ENCODE measurements at places on chromosomes 6 and 20.

GRCh38 chr20:37948956-37949355, 46.0 kb downstream of the VSTM2L start:
- no peak for DNase-seq

DNA sequence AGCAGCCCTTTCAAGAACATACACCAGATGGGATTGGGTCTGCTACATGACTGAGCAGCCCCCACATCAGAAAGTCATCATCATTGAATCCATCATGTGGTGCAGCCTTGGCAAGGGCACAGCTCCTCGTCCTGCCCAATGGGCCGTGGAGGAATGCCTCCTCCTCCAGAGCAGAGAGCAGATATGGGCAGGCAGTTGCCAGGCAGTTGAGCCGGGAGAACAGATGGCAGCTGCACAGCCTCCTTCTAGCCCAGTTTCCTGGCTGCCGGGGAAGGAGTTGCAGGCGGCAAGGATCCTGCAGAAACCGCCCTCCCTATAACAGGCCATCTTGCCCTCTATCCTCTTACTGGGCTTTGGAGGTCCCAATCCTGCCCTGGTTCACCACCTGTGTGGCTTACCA, 11.9 kb upstream of the ZFAND3 start:
- DNase-seq, result no peak

DNA sequence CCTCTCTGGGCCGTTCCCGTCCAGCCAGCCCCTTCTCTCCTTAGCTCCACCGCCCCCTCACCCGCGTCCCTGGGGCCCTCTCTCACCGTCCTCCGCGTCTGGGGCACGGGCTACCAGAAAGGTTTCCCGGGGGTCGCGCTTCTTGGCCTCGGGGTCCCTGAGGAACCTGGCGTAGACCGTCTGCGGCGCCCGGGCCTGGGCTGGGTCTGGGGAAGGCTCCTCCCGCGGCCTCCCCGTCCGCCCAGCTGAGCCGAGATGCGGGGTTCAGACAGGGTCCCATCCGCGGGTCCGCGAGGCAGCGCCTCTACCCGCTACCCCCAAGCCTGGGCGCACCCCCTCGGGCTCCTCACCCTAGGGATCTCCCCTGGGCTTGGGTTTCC, 1.1 kb downstream of the TULP1 start:
- DNase-seq, result no peak

GRCh38 chr6:1770968-1771723, 161.4 kb downstream of the FOXC1 start:
- no peak for DNase-seq

- DNase-seq, result no peak
Measured at GRCh38 chr20:23745247-23745646, 5.5 kb downstream of the CST1 start.

- DNase-seq, result no peak
Measured at GRCh38 chr6:148959008-148959407, 212.2 kb downstream of the UST start.

- DNase-seq, result no peak
Measured at GRCh38 chr6:157054531-157054979, 268.8 kb downstream of the TMEM242 start.

DNA sequence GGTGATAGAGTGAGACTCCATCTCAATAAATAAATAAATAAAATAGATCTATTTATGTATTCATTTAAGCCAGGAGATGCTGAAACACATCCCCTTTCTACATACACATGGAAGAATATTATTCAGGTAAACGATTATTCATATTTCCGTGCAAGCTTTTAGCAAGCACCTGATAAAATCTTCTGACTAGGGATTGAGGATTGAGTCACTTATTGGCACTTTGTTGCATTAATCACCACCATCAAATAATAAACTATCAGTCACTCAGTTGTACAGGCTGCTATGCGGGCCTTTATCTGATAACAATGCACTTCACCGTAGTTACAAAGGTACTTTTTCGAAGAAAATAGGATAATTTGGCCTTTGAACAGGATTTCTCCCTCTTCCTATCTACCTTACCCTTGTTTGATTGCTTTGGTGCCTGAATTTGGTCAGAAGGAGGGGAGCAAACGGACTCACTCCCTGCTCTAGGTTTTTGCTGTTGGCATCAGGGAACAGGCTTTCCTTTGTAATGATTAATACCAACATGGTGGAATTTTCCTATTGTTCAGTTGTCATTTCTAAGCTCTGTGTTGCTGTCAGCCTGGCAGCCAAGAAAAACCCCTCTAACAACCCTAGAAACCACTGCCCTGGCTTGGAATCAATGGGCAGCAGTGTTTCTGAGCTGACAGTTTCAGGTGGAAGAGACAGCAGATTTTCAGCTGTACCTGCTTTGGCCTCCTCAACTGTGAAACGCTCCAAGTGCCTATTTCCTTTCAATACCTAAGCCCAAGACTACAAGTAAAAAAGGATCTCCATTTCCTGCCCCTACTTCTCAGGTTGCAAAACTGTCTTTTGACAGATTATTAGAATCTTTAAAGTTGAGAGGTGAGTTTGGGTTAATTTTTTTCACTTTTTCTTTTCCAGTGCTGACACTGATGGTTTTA, 63.0 kb downstream of the MYB start:
- no peak for DNase-seq

GRCh38 chr6:132666118-132666517, 7.1 kb upstream of the TAAR1 start:
- no peak for DNase-seq

All from GDM1 (cell line).